ENCODE measurements at places on chromosomes 12 and 14.

GRCh38 chr12:56007564-56008559 lies 10.8 kb downstream of the SUOX start:
- peak; percentile 69 for DNase-seq

GRCh38 chr14:104224131-104224505 lies 85.7 kb downstream of the KIF26A start:
- no peak for DNase-seq

GRCh38 chr14:61213920-61214319 lies 67.2 kb downstream of the TMEM30B start:
- no peak for DNase-seq

- DNase-seq = no peak
Observed at GRCh38 chr12:131222329-131223139, 268.8 kb downstream of the ADGRD1 start.

- DNase-seq = no peak
Observed at GRCh38 chr14:65462411-65462810, 49.9 kb downstream of the FUT8 start.

DNA sequence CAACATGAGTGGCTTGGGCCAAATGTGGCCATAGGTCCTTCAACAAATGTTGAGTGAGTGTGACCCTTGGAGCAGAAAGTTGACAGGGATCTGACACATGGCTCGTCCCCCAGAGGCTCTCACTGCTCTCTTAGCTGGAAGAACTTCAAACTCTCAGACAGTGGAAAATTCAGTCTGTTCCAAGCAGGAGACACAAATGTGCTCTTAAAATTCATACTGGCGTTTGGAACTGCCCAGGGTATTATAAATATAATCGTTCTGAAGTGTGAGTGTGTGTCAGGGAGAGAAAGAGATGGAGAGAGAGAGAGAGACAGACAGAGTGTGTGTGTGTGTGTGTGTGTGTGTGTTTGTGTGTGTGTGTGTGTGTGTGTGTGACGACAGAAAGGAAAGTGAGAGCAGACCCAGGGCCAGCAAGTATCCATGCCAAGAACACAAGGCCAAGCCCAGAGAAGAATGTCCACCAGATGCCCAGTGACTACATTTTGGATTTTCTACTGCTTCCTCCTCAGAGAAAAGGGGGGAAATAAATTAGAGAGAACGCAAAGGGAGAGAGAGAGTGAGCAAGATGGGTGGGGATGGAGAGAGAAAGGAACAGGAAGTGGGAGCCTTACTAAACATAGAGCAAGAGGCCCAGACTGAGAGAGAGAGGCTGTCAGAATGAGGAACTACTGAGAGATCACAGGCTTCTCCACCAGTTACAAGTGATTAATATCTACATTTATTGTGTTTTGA lies 193.6 kb upstream of the NUDT4 start:
- DNase-seq = no peak

DNA sequence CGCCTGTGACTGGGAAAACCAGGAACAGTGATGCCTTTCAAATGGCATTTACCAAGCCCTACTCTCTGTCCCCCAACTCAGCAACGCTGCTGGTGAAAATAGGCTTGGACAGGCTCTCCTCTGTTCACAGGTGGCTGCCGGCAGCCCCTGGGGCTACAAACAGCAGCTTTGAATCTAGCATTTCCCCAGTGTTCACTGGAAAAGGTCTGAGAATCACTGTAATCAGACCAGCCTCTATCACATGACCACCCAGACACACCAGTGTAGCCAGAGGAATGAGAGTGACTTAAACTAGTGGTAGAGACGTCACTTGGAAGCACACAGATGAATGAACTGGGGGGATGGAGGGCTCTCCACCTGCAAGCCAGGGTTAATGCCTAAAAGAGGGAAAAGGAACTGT lies 151.8 kb downstream of the FOXN3 start:
- no peak for DNase-seq

DNA sequence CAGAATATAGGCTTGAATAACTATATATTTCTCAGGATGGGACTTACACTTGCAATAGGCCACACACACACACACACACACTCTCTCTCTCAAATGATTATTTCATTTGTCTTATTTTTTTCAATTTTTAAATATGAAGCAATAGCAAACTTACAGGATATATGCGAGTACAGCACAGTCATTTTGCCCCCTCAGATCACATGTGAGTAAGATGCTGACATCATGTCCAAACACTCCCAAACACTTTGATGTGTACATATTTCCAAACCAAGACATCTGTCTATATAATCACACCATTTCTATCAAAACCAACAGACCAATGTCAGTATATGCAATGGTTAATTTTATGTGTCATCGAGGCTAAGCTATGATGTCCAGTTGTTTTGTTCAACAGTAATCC lies 1535.9 kb upstream of the FLRT2 start:
- no peak for DNase-seq

DNA sequence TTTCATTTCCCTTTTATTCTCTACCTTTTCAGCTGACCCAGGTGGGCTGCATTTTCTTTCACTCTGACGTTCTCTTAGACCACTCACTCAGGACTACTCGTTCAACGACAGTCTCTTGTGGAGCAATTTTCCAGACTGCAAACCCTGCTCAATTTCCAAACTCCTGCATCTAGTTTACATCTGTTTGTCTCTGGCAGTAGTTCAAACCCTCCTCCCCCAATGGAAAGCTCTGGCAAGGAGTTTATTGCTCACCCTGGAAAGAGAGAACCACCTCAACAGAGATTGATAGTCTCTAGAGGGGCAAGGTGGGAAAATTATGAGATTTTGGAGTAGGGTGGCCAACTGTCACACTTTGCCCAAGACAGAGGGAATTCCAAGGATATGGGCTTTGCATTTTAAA lies 130.2 kb downstream of the TSHR start:
- DNase-seq = no peak

- DNase-seq = no peak
Observed at GRCh38 chr14:53220914-53221313, 67.8 kb upstream of the DDHD1 start.

- DNase-seq = no peak
Observed at GRCh38 chr12:82996168-82996812, 309.6 kb downstream of the TMTC2 start.

DNA sequence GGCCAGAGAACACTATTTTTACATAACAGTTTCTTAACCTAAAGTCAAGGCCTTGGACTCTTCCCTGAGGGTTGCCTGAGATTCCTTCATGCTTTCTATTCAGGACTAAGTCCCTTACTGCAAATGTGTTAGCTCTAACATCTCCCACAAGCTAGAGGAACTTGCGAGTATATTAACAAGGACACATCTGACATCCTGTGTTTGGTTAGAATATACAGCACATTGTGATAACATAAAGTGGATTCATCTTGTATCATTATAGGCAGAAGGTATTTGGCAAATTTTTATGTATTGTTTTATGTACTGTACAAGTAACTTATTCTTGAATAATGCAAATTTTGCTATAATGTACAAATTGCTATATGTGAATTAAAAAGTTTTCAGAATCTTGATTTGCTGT lies 45.5 kb downstream of the SH2B3 start:
- DNase-seq = no peak

- DNase-seq = no peak
Observed at GRCh38 chr12:100225491-100225890, 24.9 kb downstream of the ACTR6 start.

GRCh38 chr12:39375206-39375808 lies 67.6 kb downstream of the KIF21A start:
- DNase-seq = no peak

GRCh38 chr14:28088125-28088524 lies 678.5 kb upstream of the FOXG1 start:
- no peak for DNase-seq

GRCh38 chr12:1819571-1819970 lies 794 bp upstream of the LRTM2 start:
- DNase-seq = no peak

DNA sequence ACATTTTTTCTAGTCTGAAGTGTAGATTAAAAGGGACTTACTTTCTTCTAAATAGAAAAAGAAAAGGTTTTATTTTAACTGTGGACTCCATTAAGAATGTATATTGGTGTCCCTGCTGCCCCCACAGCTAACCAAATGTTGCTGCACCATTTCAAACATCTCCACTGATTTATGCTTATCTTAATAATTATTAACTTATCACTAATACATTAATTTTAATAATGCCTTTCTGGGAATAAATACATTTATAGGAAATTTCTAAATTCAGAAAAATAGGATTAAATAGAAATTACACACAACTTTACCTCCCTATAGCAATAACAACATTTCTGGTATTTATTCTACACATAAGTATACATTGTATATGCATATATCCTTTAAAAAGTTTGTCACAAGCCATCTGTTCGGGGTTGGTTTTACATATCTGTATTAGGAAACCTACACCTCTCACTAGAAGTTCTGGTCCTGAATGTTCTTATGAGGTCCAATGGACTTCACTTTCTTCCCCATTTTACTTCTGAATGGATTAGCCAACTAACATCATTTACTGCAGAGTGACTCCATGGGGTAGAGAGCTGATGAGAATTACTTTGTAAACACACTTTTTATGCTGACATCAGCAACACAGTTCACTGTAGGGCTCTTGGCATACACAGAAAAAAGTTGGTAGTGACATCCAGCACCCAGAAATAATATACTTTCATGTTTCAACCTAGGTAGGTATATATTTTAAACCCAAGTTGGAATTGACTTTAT lies 9.4 kb upstream of the SELPLG start:
- no peak for DNase-seq

GRCh38 chr14:87231336-87232026 lies 761.5 kb downstream of the GALC start:
- no peak for DNase-seq

DNA sequence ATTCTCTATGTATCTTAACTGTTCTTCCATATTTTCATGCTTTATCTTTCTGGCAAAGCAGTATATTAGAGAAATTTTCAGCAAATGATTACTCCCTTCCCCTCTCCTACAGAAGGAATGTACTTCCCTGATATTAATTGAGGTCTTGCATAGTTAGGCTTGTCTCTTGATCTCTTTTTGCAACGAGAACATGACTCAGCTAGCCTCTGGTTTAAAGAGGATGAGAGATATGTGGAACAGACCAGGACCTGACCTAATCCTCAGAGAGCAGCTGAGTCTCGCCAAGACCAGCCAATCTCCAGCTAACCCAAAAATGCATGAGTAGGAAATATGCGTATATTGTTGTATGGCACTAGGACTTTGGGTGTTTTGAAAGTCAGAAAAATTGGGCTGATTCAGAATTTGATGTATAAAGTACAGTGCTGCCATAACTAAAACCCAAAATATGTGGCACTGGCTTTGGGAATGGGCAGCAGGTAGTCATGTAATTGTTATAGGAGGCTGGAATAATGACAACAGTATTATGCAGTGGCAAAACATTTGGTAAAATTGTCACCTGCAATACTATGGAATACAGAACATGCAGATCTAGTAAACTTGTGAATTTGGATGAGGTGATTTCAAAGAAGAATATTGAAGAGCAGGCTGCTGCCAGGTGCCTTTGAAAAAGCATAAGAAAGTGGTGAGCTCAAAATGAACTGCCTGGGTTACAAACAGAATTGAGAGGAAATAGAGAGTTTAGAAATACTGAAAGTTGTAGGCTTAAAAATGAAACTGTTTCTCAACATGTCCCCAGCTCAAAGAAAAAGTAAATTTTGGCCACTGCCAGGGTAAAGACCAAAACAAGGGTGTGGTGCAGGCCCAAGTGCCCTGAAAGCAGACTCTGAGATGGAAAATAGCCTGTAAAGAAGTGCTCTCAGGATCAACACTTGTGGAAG lies 9.3 kb upstream of the USP15 start:
- DNase-seq = no peak

GRCh38 chr14:28678887-28679286 lies 87.7 kb upstream of the FOXG1 start:
- no peak for DNase-seq

- no peak for DNase-seq
Observed at GRCh38 chr14:32457213-32457920, 128.3 kb downstream of the AKAP6 start.

DNA sequence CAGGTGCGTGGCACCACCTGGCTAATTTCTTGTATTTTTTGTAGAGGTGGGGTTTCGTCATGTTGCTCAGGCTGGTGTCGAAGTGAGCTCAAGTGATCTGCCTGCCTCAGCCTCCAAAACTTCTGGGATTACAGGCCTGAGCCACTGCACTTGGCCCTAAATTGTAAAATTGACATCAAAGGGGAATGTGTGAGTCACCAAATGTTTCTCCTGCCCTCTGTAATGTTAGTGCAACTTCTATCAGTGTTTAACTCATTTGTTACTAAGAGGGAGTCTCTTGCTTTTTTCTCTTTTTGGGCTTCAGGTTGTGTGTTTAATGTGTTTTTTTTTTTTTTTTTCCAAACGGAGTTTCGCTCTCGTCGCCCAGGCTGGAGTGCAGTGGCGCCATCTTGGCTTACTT lies 2.3 kb downstream of the TULP3 start:
- no peak for DNase-seq

DNA sequence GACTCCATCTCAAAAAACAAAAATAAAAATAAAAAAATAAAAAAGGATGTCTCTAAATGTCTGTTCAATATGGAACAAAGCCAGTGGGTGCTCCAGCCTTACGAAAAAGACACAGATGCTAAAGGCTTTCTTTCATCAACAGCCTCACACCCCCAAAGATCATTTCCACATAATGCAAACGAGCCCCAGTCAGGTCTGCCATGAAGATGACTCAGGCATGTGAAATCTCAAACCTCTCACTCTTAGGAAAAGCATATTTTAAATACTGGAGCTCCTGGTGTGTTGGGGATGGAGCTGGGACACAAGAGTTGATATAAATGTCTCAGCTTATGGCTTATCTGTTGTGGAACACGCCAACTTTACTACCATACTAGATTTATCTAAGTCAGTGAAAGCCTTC lies 49.9 kb upstream of the PLXNC1 start:
- DNase-seq = no peak

DNA sequence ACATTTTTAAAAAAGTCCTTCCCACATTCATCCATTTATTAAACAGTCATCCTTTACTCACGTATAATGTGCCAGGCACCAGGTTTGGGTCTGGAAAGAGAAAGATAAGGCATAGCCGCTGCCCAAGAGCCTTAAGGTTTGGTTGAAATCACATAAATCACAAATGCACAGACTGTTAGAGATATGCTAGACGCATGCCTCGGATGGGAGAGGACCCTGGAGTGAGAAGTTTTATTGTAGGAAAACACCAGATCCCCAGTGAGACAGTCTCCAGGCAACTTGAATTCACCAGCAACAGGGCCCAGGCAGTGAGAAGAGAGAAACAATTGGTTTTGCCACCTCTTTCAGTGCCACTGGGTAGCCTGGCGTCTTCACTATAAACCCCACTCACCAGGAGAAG lies 305.9 kb upstream of the AMIGO2 start:
- DNase-seq = no peak

GRCh38 chr12:6226002-6226678 lies 25.9 kb downstream of the CD9 start:
- no peak for DNase-seq

- no peak for DNase-seq
Observed at GRCh38 chr12:92859650-92860386, 69.3 kb downstream of the EEA1 start.

GRCh38 chr12:47755655-47756562 lies 2.8 kb downstream of the RAPGEF3 start:
- DNase-seq = no peak

- no peak for DNase-seq
Observed at GRCh38 chr12:126519833-126520232, 1454.6 kb downstream of the AACS start.
